CD8-positive, alpha-beta memory T cell (primary cell): ENCODE measurements at places on chromosomes 4 and X. TPM values are rescaled to one million over a fixed set of nuclear protein-coding genes. Genes with fewer than 3 reads are reported as not detected.

GRCh38 chr4:24625091-24625490 lies 40.7 kb upstream of the DHX15 start:
- DNase-seq, result no peak

MTCP1 gene
- 22.6 TPM for total RNA-seq

DNA sequence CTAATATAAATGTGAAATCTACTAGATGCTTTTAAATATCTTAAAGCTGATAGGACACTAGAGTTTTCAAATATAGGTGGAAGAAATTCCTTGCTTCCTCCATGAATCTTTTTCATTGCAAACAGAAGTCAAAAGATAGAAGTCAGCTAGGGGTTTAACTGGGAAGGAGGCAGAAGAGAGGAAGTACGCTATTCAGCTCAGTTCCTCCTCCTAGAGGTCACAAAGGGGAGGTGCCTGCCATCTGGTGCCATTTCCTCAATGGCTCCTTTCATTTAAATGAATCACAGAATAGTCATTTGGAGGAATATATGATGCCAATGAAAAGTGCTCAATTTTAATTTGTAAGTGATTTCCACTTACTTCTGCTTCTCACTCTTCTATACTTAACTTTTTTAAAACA lies 8.5 kb downstream of the COL25A1 start:
- no peak for DNase-seq

DNA sequence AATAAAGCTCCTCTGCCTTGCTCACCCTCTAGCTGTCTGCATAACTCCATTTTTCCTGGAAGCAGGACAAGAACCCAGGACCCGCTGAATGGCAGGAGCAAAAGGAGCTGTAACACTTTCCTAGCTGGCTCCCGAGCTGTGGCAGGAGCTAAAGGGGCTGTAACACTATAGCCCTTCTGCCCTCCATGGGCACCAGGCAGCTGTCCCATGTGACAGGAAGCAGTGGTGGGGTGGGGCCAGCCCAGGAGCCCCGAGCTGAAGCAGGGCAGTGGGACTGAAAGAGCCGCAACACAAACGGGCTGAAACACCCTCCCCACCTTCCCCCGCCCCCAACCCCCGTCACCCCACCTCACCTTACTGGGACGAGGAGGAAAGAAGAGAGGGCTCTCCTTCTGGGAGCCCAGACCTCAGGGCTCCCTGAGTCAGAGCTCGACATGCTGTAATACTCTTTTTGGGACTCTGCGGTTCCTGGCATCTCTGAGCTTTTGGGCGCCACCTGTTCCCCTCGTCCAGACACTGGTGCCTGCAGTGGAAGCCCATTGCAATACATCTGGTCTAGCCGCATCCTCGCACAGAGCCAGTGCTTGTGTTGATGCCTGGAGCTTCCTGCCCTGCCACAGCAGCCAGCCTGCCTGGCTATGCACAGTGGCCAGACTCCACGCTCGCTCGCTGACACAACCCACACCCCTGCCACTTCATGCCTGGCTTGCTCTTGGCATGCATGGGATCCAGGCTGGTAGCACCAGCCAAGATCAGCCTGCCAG lies 39.4 kb downstream of the PPM1K start:
- DNase-seq, result peak; percentile 23

GRCh38 chr4:145176641-145177432 lies 3.6 kb downstream of the OTUD4 start:
- DNase-seq, result peak; percentile 6

- no peak for DNase-seq
These were observed 170.6 kb downstream of the ZC4H2 start for GRCh38 chrX:64805683-64806082.

VEGFC gene
- not detected for total RNA-seq

DNA sequence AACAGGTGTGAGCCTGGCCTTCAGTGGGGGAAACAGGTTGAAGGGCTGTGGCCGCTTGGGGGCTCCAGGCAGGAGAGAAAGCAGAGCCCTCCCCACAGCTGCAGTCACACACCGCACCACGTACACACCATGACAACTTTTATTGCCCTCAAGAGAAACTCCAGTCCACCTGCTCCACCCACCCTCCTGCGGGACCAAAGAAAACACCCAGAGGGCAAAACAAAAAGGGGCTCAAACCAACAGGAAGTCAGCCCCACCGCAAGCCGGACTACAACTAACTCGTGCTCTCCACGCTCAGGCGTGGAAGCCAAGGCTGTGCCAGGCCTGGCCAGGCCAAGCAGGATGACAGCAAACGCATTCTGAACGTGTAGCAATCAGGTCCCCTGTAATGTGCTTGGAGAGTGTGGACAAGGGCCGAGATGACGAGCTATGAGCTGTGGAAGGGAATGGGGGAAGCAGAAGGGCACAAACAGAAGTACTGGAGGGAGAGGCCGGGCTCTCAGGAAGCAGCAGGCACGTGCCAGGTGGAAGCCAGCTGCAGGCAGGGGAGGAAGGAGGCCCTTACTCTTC lies 12.7 kb downstream of the SLC6A8 start:
- no peak for DNase-seq

DNA sequence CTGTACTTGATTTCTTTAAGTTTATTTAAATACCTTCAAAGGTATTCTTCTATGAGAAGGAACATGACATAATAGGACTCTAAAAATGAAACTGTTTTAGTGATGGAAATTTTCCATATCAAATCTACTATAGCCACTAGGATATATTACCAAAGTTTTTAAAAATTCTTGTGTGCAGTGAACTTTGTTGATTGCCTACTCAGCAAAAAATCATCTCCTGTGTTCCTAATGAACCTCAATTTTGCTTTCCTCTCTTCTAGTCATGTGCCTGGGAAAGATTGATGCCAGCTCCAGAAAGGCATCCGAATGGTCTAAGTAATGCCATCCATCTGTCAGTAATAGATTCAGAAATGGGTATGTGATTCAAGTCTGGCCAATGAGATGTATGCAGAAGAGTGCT lies 111.1 kb downstream of the ANXA3 start:
- no peak for DNase-seq

DNA sequence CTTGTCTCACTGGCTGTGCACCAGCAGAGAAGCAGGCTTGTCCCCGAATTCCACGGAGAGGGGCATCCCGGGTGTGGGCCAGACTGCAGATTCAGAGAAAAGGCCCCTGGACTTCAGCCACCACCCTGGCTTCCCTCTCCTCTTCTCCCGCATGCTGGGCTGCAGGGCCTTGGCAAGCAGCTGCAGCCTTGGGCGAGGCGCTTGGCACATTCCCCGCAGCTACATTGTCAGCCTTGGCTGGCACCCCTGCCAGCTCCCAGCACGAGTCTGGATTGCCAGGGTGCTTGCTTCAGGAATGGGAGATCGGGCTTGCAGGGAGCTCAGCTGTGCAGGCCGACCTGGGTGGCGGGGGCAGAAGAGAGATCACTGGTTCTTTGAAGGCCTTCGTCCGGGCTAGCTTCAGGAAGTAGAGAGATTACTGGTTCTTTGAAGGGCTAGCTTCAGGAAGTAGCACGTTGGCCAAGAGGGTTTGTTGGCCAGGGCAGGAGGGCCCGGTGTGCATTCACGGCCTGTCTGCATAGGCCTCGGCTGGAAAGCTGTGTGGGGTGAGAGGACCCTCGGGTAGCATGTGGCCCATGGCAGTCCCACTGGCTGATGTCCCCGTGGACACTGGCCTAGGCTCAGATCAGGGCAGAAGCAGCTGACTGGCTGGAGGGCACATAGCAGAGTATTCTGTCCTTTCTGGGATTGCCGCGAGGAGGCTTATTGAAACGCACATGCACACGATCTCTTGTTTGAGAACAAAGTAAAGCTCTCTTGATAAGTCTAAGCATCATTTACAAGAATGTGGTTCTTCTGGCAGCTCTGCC lies 2.7 kb downstream of the ABCD1 start:
- no peak for DNase-seq

GRCh38 chr4:94623126-94623911 lies 134.4 kb upstream of the BMPR1B start:
- DNase-seq, result no peak

DNA sequence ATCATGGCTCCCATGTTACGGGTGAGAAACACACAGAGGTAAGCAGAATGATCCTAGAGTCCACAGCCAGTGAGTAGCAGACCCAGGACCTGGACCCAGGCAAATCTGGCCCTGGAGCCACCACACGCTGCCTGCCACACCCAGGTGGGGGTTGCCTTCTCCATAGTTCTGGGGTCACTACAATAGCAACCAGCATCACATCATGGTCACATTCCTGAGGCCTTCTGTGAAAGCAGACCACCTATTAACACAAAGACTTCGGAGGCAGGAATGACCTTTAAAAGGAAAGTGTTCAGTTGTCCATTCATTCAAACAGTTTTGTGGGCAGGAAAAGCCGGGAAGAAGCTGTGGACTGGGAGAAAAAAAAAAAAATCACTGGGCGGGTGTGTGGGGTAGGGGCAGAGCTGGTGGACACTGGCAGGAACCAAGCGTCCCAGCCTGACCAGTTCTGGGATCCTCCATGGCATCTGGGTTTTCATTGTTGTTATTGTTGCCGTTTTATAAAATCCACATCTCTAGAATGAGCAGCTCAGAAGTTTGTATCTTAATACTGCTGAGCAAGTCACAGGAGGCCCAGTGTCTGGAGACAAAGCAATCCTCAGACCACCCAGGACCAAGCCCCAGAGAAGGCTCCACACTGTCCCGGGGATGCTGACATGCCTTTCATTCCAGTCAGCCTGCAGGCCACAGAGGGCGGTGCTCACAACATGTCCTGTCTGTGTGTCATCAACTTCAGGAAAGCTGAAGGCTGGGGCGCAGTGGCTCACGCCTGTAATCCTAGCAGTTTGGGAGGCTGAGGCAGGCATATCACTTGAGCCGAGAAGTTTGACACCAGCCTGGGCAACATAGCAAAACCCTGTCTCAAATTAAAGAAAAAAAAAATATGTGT lies 67.0 kb downstream of the SEL1L3 start:
- no peak for DNase-seq

GRIA3 gene
- 0.16 TPM for total RNA-seq

- DNase-seq, result no peak
These were observed 98.5 kb upstream of the KLF3 start for GRCh38 chr4:38565271-38566199.

IRF2 gene
- 44.3 TPM for total RNA-seq

- no peak for DNase-seq
These were observed 12.3 kb downstream of the CLDN2 start for GRCh38 chrX:106932492-106932923.

SLC4A4 gene
- total RNA-seq, result 1.3 TPM

DNA sequence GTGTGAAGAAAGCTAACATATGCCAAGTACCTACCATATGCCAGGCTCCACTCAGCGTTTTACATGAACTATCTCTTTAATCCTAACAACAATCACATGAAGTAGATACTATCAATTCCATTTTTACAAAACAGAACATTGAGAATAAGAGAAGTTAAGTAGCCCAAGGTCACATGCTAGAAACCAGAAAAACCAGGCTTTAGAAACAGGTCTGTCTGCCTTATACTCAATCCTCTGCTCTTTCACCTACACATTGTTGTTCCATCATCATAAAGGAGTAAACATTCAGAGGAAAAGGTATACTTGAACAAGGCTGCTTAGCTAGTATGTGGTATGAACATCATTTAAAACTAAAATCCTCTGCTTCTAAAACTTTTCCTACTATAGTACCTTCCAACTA lies 42.1 kb downstream of the WDFY3 start:
- DNase-seq, result no peak

- DNase-seq, result no peak
These were observed 197.7 kb upstream of the MAB21L2 start for GRCh38 chr4:150384249-150384648.

DNA sequence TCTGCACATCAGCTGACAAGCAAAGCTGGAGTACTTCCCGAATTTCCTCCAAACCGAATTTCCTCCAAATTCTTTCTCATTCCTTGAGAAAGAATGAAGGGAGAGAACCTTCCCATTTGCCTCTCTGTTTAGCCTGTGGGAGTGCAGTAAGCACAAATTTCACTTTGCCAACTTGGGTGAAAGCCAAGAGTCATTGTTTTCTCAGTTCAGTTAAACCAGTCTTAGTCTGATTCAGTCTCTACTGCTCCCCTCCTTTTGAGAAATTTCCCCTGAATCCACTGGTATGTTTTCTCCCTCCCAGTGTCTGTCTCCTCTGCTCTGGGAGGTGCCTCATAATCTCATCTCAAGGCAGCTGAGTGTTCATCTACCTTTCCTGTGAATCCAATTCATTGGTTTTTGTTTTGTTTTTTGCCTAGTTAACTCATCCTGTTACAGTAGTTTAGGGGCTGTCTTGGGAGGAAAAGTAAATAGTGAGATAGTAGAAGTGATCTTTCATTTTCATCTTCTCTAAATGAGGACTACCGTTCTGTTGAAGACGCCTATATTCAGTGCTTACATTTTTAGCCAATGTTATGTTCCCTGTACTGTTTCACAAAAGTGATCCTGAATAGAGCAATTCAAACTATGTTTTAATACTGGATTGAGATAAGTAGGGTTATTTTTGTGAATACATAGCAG lies 49.0 kb downstream of the SYTL5 start:
- DNase-seq, result no peak

GRCh38 chr4:131459430-131460101 lies 1689.5 kb upstream of the PCDH10 start:
- no peak for DNase-seq

- DNase-seq, result no peak
These were observed 9.1 kb upstream of the SLC9B2 start for GRCh38 chr4:103085555-103086196.

GRCh38 chr4:23171976-23172375 lies 479.2 kb downstream of the GBA3 start:
- DNase-seq, result no peak

DNA sequence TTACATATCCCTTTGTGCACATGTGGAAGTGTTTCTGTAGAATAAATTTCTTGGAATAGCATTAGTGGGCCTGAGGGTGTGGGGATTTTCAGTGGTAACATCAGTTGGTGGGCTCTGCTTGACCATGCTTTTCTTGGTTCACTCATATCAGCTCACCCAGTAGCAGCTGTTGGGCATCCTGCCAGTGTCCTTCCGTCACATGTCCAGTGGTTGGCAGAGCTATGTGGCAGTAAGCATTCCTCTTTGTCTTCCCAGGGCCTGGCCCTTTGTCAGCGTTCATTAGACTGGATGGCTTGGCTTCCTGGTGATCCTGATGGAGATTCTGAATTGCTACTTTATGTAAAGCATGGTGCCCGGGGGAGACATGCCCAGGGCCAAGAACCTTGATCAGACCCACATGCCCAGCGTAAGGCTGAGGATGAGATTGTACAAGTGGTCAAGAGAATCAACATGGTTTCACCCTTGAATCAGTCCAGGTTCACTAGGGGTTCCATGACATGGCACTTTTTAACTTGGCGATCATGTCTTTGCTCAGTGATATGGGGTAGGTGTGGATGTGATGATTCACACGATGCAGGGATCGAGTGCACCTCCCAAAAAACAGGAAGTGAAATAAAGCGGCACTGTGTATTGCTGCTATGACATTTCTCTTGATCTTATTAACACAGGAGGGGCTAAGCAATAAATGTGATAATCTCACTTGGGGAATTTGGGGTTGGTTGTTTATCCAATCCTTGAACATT lies 72.1 kb upstream of the IGFBP7 start:
- DNase-seq, result no peak

DNA sequence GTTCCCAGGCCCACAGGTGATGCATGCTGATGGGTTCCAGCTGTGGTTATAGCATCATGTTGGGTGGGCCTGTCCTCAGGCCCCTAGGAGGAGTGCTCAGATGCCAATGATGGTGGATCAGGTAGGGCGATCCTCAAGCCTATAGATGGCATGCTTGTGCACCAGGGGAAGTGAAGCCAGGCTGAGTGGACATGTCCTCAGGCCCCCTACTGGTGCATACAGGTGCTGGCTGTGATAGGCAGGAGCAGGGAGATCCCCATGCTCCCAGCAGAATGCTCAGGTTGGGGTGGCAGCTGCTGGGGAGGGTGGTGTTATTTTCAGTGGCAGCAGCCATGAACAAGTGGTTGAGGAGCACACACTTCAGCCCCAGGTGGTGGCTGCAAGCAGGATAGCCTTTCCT lies 96.0 kb downstream of the SMARCA1 start:
- no peak for DNase-seq

- no peak for DNase-seq
These were observed 2.7 kb upstream of the NUDT9 start for GRCh38 chr4:87419578-87420249.
